Stimulated activated CD4-positive, alpha-beta T cell treated with anti-CD3 and anti-CD28 coated beads, Interleukin-2, amount 100 ng/mL, for 24 hours (primary cell): ENCODE measurements at places on chromosomes 12 and 14.

DNA sequence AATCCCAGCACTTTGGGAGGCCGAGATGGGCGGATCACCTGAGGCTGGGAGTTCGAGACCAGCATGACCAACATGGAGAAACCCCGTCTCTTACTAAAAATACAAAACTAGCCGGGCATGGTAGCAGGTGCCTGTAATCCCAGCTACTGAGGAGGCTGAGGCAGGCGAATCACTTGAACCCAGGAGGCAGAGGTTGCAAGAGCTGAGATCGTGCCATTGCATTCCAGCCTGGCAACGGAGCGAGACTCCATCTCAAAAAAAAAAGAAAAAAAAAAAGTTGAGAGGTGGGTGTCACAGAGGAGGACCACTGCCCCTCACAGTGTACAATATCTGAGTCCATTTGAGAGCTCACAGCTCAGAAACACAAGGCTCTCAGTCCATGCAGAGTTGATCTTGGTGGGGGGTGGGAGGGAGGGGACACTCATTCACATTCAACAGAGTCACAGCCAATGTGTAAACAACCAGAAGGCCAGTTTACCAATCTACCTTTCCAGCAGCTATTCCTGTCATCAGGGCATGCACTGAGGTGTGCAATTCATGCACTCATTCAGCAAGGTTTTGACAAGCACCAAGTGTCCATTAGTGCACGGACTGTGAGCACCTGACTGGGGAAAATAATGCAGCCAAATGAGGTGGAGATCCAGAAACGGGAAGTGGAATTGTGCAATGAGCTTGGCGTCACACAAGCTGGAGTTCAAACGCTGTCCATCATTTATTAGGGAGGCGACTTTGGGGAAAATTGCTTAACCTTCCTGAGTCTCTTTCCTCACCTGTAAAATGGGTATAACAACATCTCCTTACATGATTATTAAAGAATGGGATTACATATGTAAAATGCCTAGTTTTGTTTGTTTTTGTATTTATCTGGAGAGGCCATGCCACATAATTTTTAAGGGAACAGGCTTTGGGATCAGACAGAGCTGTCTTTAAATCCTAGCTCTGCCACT, 4.4 kb upstream of the EIF5 start:
- no peak for DNase-seq

GRCh38 chr14:103404032-103404918, 19.1 kb downstream of the MARK3 start:
- DNase-seq = no peak

GRCh38 chr12:63410197-63410596, 258.1 kb downstream of the DPY19L2 start:
- DNase-seq = no peak

- no peak for DNase-seq
These were observed 35.4 kb upstream of the NTF3 start for GRCh38 chr12:5396541-5396940.

GRCh38 chr14:38197001-38197783, 10.5 kb upstream of the SSTR1 start:
- no peak for DNase-seq

DNA sequence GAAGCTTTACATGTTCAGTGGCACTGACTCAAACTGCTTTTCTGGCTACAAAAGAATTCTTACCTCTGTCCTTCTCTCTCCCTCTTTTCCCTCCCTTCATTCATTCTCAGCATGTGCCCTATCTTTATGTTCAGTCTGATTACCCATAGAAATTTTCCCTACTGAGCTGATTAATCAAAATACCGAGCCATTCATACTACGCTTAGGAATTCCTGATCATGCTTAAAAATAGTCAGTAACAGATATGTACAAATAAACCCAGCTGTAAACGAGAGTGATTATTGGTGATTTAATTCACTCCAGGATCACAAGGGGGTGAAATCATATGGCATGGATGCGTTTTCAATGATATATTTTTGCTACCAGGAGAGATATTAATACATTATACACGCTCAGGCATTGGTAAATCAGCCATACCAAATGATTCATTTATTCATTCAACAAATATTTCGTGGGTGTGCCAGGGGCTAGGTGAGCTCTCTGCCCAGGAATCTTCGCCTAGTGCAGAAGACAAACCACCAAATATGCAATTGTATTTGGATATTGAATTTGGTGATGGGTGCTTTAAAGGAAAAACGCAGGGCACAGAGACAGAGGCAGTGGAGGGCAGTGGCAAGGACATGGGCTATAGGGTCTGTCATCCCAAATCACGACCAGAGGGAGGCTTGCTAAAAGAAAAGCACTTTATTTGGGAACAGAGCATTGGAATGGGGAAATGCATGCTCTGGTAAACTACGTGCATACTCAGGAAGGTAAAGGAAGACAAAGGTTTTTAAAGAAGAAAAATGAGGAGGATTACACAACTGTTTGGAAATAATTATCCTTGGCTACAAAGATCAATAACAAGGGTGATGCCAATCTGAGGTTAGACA, 13.9 kb upstream of the VRK1 start:
- DNase-seq = no peak

GRCh38 chr12:89857652-89858274, 149.1 kb upstream of the ATP2B1 start:
- no peak for DNase-seq

DNA sequence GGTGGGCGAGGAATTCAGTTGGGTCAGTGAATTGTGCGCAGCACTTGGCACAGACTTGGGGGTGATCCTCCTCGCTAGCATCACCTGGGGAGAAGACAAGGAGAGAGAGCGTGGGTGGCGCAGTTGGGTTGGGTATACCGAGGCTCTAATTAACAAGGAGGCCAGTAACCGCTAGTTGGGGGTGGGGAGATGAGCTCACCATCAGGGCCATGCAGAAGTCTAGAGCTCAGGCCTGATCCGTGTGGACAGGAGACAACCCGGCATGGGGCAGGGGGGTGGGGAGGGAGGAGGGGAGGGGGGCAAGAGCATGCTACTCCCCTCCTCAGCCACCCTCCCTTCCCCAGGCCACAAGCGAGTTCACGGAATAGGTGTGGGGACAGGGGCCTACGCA, 580 bp downstream of the SALL2 start:
- DNase-seq = no peak

GRCh38 chr14:64758691-64759554, 54.7 kb downstream of the PLEKHG3 start:
- DNase-seq = no peak

GRCh38 chr14:90546767-90547166, 149.9 kb downstream of the CALM1 start:
- no peak for DNase-seq

DNA sequence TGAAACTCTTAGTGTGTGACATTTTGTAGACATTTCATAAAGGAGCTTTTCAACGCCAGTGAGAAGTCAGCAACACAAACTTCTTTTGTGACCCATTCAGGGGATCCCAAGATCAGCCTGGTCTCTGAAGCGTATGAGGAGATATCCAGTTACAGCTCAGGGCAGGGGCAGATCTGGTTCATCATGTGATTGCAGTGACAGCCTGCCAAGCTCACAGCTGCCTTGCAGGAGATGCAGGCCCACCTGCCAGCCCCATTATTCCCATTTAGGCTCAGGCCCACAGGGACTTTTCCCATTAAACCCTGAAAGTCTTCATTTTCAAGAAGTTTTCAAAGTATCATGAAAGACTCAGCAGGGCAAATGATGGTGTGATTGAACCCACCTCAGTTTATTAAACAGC, 38.3 kb downstream of the SRGAP1 start:
- no peak for DNase-seq
